ENCODE measurements at places on chromosomes 5 and 9. TPM values are rescaled to one million over a fixed set of nuclear protein-coding genes. Genes with fewer than 3 reads are reported as not detected.
A peak's percentile ranks its signal among the peaks of the same experiment; 100 is the strongest.

- H3K4me1 ChIP-seq, result peaks cover 3% of the 10 kb centered on the region
- no peaks in the 10 kb centered on the region for H3K36me3 ChIP-seq
- H3K27ac ChIP-seq, result no peak overlapping the region
Measured at GRCh38 chr9:91904588-91905236, 45.3 kb downstream of the ROR2 start.

GRCh38 chr5:120655828-120656435, 191.8 kb downstream of the PRR16 start:
- DNase-seq, result peak; percentile 49
- H3K4me1 ChIP-seq, result peaks cover 6% of the 10 kb centered on the region
- no peak overlapping the region for H3K4me3 ChIP-seq
- no peaks in the 10 kb centered on the region for H3K27me3 ChIP-seq

GRCh38 chr9:88748566-88749261, 213.7 kb downstream of the NXNL2 start:
- no peak overlapping the region for H3K27ac ChIP-seq
- peaks cover 2% of the 10 kb centered on the region for H3K4me1 ChIP-seq
- H3K4me3 ChIP-seq, result no peak overlapping the region
- no peaks in the 10 kb centered on the region for H3K27me3 ChIP-seq
- H3K36me3 ChIP-seq, result no peaks in the 10 kb centered on the region

GRCh38 chr5:168984135-168984675, 316.7 kb downstream of the SLIT3 start:
- no peaks in the 10 kb centered on the region for H3K27me3 ChIP-seq
- H3K4me1 ChIP-seq, result peaks cover 7% of the 10 kb centered on the region
- H3K36me3 ChIP-seq, result no peaks in the 10 kb centered on the region
- H3K4me3 ChIP-seq, result no peak overlapping the region

The CENPH gene
- total RNA-seq, result 82.8 TPM

All from H9 (cell line).